Stimulated activated CD4-positive, alpha-beta T cell treated with anti-CD3 and anti-CD28 coated beads, Interleukin-4, amount 100 ng/mL, for 48 hours (primary cell): ENCODE measurements at places on chromosomes 2 and 18.

DNA sequence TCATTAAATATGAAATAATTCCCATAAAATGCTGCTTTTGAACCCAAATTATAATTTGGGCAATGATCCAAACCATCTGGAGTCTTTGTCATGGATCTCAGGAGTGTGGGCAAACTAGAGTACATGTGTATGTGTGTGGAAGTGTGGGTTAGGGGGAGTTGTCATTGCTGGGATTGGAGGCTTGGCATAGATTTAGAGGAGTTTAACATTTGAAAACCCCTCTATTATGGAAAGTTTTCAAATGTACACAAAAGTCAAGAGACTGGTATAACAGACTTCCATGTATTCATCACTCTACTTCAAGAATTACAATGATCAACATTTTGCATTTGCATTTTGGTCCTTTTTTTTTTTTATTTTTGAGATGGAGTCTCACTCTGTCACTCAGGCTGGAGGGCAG, 159.1 kb downstream of the MEIS1 start:
- no peak for DNase-seq

- no peak for DNase-seq
Measured at GRCh38 chr2:132542953-132543569, 126.5 kb downstream of the GPR39 start.

DNA sequence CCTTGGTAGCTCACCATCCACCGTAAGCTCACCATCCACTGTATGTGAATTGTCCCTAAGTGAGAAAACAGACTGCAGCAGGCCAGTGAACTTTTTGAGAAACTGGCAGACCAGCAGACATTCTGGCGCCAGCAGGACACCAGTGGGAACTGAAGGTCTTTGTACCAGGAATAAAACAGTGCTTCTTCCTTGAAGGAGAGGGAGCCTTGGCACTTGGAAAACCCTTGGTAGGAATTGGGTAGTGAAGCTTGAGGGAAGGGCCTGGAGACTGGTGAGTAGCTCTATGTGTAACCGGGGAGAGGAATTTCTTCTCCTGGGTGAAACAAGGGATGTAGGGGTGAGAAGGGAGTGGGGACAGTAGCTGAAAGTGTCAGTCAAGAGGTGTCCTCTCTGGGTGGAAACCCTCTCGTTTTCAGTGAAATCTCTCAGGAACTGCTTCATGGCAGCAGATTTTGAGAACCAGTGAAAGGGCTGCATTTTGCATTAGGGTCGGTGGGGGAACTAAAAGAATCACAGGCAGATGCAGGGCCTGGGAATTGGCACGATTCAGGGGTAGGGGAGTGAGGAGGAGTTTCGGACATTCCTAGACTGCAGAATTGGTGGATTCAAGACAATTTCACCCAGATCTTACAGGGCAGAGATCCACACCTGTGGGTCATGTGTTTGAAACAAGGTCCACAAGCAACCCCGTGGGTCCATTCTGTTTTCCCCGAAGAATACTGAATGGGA, 131.5 kb upstream of the DLX2 start:
- DNase-seq, result no peak

DNA sequence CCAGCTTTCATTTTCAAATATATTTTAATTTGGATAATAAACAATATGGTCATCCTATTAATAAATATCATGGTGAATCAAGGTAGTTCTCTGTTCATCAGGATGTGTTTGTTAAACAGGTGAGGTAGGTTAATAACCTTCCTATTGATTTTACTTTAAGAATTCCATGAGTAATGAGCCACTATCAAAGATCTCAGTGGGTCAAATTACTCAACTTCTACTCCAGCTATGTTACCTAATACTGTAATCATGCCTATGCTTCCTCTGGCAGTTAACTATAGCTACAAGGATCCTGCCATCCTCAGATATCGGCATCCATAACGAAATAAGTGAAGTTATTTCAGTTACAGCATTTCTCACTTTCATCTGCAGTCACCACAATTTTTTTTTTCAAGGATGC, 289.6 kb upstream of the SLC8A1 start:
- DNase-seq, result no peak

- DNase-seq, result no peak
Measured at GRCh38 chr2:98341241-98341640, 5.0 kb upstream of the CNGA3 start.

GRCh38 chr2:237296756-237297155, 117.2 kb downstream of the COL6A3 start:
- no peak for DNase-seq
